ENCODE measurements at places on chromosomes 13 and 19.

DNA sequence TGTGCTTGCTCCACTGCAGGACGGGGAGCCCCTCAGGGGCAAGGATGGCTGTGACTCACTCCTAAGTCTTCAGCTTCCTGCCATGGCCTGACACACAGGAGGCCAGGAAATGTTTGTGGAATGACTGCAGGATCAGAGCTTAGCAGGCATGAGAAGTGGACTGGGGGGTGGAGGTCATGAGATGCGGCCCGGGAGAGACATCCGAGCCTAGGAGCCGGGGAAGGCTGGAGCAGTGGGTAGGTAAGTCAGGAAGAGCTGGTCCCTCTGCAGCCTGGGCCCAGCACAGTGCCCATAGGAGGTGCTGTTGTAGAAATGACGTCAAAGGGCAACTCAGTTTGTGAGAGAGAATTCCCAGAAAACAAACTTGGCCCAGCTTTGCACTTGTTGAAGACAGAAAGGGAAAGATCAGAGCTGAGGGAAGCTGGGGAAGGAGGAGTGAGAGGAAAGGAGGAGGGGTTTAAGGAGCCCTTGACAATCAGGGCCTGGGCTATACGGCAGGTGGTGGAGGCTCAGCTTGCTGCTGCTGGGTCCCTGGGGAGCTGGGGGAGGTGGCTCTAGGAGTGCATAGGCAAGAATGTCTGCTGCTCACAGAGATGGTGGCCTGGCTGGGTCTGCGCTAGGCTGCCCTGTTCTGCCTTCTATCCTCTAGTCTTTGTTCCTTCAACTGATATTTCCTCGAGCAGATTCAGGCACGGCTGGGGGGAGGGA is 18.5 kb downstream of the POU2F2 start:
- peak; percentile 89 for DNase-seq

DNA sequence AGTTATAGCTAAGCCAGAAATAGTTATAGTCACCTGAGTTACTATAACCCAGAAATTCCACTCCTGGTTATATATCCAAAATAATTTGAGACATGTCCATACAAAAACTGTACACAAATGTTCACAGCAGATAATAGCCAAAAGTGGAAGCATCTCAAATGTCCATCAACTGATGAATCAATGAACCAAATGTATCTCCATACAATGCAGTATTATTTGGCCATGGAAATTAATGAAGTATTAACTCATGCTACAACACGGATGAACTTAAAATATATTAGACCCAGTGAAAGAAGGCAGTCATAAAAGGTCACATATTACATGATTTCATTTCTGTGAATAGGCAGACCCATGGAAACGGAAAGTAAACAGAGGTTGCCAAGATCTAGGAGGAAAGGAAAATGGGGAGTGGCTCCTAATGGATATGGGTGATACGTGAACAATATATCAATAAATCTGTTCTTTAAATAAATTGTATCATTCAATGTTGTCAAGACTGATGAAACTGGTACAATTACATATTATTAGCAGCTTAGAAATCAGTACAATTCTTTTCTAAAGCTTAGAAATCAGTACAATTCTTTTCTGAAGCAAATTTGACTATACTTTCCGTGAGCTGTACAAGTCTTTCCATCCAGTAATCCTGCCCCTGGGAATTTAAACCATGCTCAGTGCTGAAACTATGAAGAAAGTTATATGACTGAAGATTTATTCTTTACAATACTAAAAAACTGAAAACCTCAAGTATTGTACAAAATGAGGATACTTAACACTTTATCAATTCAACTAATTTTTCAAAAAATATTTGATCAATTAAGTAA is 47.0 kb upstream of the DIAPH3 start:
- DNase-seq, result no peak

- DNase-seq, result no peak
Measured at GRCh38 chr19:41945135-41945766, 13.9 kb downstream of the RABAC1 start.

DNA sequence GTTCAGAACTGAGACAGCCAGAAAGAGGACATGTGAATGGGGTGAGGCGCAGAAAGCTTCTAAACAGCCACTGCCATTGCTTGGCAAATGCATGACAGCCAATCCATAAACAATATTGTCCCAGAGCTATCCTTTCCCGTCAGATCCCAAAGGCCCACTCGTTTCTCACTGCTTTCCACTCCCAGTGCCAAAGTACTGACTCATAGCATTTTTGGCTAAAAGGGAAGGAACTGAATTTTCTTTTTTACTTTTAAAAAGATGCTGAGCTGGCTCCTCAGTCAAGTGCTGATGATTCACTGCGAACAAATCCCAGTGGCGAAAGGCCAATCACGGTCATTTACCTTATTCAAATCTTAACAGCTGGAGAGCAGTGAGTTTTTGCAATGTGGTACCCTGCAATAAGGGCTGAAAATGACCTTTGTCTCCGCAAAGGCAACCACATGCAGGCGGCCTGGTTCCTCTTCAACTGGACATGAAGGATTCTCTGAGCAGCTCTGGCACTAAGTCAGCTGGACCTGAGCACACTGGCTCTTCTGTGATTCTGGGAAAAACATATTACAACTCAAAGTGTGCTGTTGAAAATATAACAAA is 151.7 kb downstream of the DCLK1 start:
- DNase-seq, result peak; percentile 96

GRCh38 chr13:99459099-99459850 is 42.0 kb upstream of the TM9SF2 start:
- DNase-seq, result no peak

- DNase-seq, result no peak
Measured at GRCh38 chr13:55219538-55219937, 1921.2 kb upstream of the PRR20A start.

- no peak for DNase-seq
Measured at GRCh38 chr13:87954091-87954490, 282.9 kb downstream of the SLITRK5 start.

DNA sequence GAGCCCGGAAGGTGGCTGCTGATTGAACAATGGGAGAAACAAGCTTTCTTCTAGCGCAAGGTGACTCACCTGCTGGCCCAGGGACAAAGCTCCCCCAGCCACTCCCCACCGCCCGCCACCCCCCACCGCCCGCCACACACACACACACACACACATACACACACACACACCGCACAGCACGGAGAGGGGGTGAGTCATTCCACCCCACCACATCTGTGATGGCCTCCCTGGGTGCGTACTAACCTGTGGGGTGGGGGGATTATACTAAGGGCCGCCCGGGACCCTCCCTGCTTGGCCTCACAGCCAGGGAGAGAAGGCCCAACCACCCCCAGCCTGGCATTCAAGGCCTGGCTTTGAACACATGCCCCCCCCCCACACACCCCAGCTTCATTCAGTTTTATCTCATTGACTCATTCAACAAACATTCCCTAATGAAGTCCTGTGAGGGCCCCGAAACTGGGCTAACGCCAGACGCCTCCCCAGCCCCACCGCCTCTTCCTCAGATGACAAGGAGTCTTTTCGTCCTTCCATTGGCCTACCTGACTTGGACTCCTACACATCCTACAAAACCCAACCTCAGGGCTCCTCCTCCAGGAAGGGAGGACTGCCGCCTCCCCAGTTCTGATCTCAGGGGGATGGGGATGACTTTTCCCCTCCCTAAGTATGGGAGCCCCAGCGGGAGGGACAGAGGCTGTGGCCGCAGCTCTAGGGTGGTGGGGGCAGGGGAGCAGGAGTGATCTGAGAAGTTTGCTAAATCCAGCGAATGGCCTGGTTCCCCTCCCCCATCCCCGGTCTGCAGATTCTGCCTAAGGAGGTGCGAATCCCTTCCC is 5.8 kb upstream of the ONECUT3 start:
- DNase-seq, result peak; percentile 20

DNA sequence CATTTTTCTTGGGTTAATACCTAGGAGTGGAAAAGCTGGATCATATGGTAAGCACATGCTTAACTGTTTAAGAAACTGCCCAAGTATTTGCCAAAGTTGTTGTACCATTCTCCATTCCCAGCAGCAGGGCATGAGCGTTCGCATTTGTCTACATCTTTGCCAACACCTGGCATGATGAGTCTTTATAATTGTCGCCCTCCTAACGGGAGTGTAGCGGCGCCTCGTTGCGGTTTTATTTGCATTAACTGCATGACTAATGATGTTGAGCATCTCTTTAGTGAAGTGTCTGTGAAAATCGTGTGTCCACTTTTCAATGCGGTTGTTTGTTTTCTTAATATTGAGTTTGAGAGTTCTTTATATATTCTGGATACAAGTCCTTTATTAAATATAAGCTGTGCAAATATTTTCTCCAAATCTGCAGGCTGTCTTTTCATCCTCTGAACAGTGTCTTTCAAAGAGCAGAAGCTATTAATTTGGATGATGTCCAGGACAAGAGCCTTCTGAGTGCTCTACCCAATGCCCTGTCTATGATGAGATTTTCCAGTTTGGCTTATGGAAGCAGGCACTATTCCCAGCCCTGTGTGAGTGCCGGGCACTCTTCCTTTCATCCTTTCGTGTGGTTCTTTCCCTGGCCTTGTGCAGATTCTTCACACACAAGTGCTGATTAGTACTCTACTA is 202.0 kb downstream of the FOXO1 start:
- no peak for DNase-seq

GRCh38 chr13:29849071-29849631 is 1.3 kb downstream of the UBL3 start:
- no peak for DNase-seq

GRCh38 chr19:45667620-45668341 is at the start of gene GIPR:
Gene GIPR, plus strand, starts transcription at chr19:45668221. Its CDS starts 1,300 bp downstream, at chr19:45669521.
- no peak for DNase-seq

DNA sequence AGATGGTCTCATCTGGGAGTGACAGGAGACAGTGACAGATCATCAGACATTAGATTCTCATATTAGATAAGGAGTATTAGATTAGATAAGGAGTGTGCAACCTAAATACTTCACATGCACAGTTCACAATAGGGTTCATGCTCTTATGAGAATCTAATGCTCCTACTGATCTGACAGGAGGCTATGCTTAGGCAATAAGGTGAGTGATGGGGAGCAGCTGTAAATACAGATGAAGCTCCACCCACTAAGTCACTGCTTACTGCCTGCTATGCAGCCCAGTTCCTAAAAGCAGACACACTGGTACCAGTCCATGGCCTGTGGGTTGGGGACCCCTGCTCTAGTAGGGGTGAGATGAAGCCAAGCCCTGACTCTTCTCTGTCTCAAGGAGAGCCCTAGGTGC is 10.0 kb upstream of the IGFL3 start:
- no peak for DNase-seq

GRCh38 chr19:17794731-17795494 is at the start of gene B3GNT3:
Gene B3GNT3, plus strand, starts transcription at chr19:17795138. Its CDS starts 12,670 bp downstream, at chr19:17807808.
- no peak for DNase-seq

GRCh38 chr19:42272989-42273406 is 3.9 kb downstream of the CIC start:
- DNase-seq, result no peak

DNA sequence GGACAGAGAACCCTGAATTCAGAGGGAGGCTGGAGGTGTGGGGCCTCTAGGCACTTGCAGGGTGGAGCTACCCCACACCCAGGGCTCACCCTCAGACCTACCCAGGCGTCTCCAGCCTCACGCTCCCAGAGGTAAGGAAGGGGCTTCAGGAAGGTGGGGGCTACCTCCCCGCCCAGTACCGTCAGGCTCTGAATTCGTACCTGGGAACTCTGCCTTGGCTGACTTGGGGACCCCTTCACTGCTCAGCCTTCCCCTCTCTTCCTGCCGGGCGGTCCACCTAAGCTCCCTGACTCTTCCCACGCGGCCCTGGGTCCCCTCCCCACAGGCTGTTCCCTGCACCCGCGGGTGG is 28.5 kb upstream of the PARP4 start:
- DNase-seq, result no peak

DNA sequence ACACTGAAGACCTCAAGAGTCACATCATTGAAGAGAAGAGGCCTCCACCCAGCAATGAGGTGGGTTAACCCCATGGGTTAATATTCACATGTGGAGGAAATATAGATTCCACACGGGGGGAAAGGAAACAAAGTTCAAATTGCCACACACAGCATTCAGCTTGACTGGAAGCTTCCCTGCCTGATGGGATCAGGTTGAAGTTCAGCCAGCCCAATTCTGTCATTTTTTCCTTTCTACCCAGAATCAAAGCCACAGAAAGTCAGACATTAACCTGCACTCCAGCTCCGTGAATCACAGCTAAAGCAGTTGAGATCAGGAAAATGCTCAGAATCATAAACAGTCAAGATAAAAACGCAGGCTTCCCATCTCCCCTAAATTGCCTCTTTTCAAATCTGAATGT is 208.7 kb upstream of the OBI1 start:
- DNase-seq, result no peak

DNA sequence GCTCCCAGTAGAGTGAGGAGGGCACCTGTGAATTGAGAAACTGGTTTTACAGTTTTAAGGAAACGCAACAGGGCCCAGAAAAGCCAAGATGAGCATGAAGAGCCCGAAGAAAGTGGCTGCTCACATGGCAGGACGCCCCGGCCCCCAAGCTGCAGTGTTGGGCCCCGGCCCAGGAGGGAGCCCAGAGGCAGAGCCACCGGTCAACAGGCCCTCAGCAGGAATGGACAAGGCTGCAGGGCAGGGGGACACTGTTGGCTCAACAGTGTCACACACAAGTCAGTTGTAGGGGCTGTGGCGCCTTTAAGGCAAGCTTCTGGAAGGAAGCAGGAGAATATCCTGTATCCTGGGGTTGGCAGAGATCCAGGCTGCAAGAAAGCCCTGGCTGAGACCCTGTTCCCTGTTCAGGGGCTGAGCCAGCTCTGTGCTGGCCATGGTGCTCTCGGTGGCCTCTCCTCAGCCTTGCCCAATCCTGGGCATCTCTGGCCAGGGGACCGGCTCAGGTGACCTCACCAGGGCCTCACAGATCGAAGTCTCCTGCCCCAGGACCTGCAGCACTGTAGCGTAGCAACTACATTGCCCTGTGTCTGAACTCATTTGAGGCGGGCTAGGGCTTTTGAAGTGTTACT is 28.0 kb downstream of the UPF1 start:
- no peak for DNase-seq

GRCh38 chr13:70107498-70108281 is at the start of gene ATXN8OS:
Gene ATXN8OS, plus strand, starts transcription at chr13:70107826.
- no peak for DNase-seq

Measured in skeletal muscle cell (primary cell).